ENCODE measurements at places on chromosomes 12 and 14.
A peak's percentile ranks its signal among the peaks of the same experiment; 100 is the strongest.

DNA sequence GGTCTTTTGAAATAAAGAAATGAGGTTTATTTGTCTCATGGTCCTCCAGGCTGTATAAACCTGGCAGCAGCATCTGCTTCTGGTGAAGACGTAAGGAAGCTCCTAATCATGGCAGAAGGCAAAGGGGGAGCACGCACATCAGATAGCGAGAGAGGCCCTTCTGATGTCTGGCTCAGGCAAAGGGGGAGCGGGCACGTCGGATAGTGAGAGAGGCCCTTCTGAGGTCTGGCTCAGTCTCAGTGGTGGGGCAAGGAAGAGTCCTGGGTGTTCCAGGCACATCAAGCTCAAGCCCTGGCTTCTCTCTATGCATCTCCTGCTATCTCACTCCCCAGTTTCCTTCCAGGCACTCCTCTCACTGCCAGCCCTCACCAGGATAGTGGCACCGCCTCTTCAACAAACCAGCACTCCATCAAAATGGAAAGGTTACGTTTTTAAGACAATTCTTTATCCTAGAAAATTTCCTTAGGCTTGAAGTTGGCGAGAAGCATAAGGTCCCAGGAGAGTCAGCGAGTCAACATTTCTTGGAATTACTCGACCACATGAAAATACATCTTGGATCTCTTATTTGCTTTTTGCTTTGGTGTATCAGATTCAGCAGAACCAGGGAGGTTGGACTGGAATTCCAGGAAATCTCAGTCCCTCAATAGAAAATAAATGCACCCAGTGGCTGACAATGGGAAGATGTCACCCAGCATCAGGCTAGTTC is 189.6 kb upstream of the TMEM132C start:
- no peak for DNase-seq

DNA sequence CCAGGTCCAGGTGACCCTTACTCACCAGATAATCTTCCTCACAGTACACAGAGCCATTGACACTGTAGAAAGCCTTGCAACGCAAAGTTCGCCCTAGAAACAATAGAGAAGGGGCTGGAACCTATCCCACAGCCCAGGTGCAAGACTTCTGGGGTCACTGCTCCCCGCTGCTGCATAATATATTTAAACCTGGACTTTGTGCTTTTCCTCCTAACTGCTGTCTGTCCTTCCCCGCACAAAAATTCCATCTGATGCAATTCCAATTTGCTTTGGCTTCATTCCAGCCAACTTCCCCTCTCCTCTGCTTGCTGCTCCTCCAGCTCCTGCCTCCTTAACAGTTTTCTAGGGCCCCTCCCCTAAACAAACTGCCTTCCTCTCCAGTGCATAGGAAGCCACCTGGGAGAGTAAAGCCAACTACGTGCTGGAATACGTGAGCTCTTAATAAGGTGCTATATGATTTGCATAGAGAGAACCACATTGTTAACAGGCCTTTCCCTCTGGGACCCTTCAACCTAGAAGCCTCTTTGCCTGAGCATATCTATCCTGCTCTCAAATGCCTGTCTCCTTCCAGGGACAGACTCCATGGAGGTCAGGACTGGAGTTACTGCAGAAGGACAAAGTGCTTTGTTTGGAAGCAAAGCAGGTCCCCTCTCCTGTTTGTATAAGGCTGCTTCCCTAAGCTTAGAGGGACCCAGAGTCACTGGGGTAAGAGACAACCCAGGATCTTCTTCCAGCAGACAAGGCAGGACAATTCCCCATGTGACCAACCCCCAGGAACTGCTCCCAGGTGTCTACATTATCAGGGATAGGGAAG is 5.5 kb downstream of the AJUBA start:
- DNase-seq, result no peak

DNA sequence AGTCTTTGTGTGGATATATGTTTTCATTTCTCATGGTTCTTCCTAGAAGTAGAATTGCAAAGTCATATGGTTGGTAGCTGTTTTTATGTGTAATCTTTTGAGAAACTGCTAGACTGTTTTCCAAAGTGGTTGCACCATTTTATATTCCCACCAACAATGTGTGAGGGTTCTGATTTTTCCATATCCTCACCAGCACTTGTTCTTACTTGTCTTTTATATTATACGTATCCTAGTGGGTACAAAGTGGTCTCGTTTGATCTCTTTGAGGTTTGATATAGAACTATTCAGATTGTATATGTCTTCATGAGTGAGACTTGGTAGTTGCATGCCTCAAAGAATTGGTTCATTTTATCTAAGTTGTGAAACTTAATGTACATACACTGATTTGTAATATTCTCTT is 91.3 kb downstream of the BEGAIN start:
- DNase-seq, result no peak

DNA sequence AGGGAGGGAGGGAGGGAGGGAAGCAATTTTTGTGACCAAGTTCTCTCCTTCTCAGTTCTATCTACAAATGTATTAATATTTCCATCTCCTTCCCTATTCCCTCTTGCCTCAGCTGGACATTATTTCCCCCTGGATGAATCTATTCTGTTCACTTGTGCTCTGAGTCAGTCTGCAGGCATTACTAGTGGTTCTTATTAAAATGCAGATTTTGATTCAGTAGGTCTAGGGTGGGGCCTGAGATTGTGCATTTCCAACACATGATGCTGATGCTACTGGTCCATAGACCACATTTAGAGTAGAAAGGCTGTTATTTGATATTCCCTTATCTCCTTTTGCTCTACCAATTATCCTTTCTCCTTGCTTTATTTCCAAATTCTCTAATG is 40.1 kb upstream of the YAF2 start:
- no peak for DNase-seq

- peak; percentile 18 for DNase-seq
Measured at GRCh38 chr12:47328831-47329545, 249.2 kb upstream of the AMIGO2 start.

DNA sequence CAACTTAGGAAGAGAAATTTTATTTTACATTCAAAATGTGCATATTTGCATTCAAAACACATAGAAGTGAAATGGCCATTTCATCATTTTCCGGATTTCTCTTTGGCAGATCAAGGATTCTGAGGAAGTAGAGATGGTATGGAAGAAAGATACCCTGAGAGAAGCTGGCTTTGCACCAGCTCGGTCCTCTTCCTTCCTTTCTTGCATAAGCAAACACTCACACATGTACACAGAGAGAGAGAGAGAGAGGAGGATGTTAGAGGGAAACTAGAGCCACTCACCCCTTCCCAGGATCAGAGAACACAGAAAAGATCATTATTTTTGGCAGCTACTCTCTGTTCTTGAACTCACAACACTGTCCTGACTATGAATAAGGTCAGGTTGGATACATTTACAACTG is 15.6 kb upstream of the PLEKHD1 start:
- no peak for DNase-seq

- no peak for DNase-seq
Measured at GRCh38 chr12:12408265-12408690, 51.4 kb downstream of the BORCS5 start.

- no peak for DNase-seq
Measured at GRCh38 chr12:40229690-40230651, 5.2 kb downstream of the LRRK2 start.

- no peak for DNase-seq
Measured at GRCh38 chr12:94167756-94168416, 19.5 kb downstream of the PLXNC1 start.

DNA sequence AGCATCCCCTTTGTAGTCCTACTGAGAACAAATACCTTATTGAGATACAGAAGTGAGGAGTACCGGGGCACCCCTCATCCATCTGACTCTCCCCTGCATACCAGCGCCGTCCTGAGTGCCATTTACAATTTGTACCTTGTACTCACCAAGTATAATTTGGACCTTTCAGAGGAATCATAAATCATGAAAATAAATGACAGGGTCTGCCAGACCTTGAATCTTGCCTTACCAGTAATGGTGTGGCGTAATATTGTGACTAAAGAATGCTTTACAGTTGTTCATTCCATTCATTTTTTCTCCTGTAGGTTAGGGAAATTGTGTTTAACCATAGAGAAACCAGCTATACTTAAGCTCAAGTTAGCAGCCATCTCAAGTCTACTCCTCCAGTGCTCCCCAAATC is 243.7 kb upstream of the RGS6 start:
- no peak for DNase-seq
